NCI-H510A treated with DMSO at 0.1 percent for 48 hours (cell line): ENCODE measurements at places on chromosomes 13 and 19.

DNA sequence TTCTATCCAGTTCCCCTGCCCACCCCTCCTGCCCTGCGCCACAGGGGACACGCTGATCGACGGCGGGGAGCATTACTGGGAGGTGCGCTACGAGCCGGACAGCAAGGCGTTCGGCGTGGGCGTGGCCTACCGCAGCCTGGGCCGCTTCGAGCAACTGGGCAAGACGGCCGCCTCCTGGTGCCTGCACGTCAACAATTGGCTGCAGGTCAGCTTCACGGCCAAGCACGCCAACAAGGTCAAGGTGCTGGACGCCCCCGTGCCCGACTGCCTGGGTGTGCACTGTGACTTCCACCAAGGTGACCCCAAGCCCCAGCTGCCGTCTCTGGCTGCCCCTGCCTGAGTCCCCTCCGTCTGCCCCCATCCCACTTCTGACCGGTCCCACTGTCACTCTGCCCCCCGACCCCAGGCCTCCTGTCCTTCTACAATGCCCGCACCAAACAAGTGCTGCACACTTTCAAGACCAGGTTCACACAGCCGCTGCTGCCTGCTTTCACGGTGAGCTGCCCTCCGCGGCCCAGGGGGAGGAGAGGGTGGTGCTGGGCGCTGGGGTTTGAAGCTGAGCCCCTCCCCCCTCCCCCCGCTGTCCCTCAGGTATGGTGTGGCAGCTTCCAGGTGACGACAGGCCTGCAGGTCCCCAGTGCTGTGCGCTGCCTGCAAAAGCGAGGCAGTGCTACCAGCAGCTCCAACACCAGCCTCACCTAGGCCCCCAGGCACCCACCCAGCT lies 15.5 kb downstream of the STAP2 start:
- no peak for DNase-seq

DNA sequence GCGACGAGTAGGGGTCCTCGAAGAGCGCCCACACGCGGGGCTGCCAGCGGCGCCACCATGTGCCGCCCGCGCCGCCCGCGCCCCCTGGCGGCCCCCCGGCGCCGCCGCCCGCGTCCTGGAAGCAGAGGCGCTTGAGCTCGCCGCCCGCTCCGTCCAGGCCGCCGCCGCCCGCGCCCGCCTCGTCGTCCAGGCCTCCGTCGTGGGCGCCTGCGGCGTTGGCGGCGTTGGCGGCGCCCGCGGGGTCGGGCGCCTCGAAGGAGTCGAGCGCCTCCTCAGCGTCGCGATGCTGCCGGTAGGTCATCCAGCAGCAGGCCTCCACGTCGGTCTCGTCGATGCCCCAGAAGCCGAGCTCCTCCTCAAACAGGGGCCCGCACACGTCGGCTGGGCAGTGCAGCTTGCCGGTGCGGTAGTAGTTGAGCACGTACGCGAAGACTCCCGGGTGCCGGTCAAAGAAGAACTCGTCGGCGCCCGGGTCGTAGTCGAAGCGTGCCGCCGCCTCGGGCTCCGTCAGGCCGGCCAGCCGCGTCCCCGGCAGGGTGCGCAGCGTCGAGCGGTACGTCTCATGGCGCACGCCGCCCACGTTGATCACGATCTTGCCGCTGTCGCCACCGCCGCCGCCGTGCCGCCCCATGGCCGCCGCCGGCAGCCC lies 829 bp downstream of the KCNC3 start:
- peak; percentile 41 for DNase-seq

DNA sequence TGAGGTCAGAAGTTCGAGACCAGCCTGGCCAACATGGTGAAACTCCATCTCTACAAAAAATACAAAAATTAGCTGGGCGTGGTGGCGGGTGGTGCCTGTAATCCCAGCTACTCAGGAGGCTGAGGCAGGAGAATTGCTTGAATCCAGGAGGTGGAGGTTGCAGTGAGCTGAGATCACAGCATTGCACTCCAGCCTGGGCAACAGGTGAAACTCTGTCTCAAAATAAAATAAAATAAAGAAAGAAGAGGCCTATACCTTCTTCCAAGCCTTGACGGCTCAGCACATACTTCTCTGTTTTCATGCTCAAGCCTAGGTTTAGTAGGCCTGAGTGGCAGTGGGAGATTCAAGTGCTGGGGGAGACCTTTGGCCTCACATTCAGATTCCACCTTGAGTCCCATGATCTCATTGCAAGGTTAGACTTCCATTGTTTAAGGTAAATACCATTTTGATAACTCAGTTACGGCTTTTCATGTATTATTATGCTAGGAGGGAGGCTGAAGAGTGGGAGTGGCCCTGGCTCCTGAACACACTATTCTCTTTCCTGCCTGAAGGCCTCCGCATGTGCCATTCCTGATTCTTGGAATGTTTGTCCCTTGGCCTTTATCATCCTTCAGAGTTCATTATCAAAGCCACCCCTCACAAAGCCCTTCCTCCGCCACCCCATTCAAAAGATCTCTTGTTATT lies 1.6 kb upstream of the SPINT2 start:
- DNase-seq, result no peak

DNA sequence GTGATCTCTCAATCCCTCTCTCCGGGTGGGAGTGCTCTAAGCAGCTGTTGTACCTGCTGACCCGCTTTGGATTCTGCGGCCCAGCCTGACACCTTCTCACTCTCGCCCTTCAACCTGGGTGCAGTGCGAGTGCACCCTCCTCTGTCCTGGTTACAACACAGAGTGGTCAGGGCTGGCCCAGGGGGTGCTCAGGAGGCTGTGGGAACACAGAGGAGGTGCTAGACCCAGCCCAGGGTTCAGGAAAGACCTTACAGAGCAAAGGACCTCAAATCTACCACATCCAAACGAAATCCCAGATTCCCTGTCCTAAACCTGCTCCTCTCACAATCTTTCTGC lies 23.7 kb downstream of the ZNF175 start:
- no peak for DNase-seq

GRCh38 chr13:110424569-110425443 lies 117.7 kb downstream of the COL4A2 start:
- no peak for DNase-seq

- no peak for DNase-seq
Measured at GRCh38 chr13:84870190-84870589, 929.0 kb downstream of the SLITRK6 start.

DNA sequence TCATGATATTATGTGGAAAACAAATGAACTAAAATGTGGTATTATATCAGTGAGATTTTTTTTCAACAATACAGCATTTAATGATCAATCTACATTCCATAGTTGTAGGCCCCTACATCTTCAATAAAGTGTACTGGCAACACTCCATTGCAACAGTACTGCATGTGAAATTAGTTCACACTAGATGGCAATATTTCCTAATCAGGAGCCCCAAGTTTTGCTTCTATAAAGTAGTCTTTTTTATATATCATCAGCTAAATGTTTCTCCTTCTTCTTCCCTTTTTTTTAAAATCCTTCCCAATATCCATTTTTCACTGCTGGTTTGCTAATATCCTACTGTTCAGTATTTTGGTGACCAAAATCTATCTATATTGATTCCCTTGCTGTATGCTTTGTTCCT lies 528.3 kb upstream of the ATXN8OS start:
- peak; percentile 10 for DNase-seq

DNA sequence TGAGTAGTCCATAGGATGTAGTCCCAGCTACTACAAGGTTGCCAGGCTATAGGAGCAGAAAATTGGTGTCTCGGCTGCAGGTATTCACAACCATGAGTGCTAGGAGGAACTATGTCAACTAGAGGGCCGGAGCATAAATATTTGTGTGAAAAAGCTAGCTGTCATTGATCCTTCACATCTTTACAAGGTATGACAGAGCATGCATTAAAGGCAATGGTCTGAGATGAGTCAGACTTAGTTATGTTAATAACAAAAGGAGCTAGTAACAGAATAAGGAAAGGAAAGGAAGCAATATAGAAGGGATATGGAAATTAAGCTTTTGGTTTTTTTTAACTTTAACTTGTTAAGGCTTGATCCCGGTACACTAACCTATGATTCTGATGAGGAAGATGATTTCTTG lies 40.9 kb upstream of the PSG9 start:
- DNase-seq, result no peak

DNA sequence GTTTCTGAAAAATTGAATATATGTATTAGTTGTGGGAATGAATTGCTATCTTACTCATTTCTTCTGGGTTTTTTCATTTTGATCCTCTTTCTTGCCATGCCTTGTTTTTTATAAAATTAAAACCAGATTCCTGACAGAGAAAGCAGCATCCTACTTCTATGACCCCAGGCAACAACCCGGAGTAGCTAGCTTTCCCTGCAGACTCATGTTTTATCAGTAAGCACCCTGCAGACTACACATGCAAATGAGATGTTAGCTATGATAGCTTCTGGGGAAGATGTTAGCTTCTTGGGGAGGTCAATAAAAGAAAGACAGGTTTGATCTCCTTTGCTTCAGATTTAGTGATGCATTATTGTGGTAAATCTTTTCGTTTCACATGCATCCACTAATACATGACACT lies 1598.6 kb downstream of the SLITRK5 start:
- no peak for DNase-seq

- DNase-seq, result peak; percentile 80
Measured at GRCh38 chr19:38229585-38230073, 5.6 kb upstream of the DPF1 start.

- no peak for DNase-seq
Measured at GRCh38 chr13:81393110-81393509, 1052.2 kb upstream of the SPRY2 start.

GRCh38 chr13:49278211-49278610 lies 30.5 kb downstream of the CDADC1 start:
- DNase-seq, result no peak

DNA sequence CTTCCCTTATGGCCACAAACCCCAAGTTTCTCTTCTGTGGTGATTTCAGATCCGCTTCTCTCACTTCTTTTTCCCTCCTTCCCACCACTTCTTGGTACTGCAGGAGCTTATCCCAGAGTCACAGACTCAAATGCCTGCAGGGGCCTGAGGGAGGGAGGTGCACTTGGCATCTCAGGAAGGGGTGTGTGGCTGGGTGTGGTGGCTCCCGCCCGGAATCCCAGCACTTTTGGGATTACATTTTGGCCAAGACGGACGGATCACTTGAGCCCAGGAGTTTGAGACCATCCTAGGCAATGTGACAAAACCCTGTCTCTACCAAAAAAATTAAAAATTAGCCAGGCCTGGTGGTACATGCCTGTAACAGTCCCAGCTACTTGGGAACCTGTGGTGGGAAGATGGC lies 5.6 kb downstream of the USF2 start:
- no peak for DNase-seq

DNA sequence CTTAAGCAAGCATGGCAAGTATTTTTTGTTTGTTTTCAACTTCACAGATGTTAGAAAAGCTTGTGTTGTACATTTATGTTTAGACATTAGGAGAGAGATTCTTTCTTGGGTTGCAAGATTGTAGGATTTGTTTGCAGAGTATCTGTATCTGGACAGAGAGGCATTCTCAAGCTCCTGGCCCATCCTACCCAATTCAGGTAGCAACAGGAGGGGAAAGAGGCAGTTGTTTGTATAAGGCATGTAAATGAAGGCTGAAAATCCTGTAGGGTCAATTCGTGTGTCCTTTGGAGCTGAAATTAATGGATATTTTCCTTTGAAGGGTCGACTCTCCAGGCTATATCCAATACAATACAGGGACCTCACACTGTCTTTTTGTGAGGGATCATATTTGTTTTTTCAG lies 147.3 kb downstream of the KCNRG start:
- no peak for DNase-seq

DNA sequence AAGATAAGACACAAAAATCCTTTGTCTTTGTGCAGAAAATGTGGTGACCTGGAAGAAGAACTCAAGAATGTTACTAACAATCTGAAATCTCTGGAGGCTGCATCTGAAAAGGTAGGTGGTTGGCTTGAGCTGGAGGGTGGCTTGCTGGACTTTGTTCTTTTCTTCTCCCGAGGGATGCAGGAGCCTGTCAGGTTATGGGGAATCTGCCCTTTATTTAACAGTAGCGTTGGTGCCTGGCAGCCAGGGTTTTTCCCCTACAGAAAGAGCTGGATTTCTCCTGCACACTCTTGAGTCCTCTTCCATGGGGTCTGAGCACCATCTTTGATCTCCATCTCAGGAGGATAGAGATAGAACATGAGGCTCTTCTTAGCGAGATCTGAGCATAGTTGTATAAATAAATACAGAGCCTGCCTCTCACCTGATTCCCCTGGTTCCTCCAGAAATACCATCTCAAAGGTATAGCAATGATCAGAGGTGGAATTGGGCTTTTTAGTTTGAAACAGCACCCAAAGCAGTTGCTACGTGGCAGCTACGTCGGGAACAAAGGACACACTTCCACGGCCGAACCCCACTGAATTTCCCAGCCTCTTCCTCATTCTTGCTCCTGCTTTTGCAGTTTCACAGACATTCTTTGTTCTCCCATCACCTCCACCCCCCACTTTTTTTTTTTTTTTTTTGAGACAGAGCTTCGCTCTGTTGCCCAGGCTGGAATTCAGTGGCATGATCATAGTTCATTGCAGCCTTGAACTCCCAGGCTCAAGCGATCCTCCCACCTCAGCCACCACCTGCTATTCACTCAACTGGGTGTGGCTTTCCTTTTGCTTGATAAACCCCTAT lies 12.9 kb downstream of the TPM4 start:
- no peak for DNase-seq

- DNase-seq, result no peak
Measured at GRCh38 chr13:25876247-25876646, 175.6 kb downstream of the SHISA2 start.

DNA sequence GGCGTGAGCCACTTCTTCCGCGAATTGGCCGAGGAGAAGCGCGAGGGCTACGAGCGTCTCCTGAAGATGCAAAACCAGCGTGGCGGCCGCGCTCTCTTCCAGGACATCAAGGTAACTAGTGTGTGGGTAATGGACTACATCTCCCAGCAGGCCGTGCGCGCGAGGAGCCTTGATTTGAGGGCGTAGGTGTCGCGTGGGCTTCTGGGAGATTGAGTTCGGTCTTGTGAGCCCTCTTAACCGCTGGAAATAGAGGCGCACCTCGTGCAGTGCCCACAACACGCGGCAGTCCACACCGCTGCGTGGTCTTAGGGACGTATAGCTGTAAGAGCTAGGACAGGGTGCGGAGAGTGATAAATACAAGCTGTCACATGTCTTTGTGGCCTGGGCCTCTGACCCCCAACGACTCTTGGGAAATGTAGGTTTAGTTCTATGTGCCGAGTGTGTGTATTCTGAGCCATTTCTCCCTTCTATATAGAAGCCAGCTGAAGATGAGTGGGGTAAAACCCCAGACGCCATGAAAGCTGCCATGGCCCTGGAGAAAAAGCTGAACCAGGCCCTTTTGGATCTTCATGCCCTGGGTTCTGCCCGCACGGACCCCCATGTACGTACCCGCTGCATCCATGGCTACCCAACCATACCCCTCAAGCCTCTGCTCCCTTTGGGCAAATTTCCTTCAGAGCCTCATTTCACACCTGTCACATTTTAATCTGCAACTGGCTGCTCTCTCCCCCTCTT lies 864 bp downstream of the FTL start:
- DNase-seq, result peak; percentile 75

DNA sequence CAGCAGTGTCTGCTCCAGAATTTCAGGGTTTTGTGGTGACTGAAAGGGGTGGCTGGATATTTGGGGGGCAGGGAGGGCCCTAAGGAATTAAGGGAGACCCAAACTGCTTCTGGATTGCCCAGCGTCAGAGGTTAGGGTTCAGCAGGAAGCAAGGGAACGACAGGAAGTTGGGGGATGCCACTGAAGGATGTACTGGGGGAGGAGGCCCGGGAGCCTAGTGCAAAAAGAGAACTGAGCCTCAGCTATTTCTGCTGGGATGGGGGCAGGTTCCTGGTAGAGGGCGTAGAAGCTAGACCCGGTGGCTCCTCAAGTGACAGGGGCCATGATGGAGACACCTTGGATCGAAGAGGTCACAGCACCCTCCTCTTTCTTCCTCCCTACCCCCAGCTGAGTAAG lies 1.1 kb downstream of the CYP2S1 start:
- DNase-seq, result no peak
